ENCODE measurements at places on chromosomes 7 and 10.

DNA sequence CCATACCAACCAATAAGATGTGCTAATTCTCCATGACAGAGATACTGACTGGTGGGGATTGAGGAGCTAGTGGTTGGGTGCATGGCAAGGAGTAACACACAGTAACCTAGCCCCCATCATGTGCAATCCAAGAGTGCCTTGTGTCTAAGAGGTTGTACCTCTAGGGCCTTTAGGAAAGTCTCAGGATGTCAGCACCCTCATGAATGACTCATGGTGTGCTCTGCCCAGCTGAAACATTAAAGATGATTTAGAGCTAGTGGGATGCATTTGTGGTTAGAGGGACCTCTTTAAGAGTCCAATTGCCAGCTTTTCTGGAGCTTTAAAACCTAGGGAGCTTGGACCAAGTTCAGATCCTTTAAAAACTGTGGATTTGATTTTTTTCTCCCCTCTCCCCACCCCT lies 181.1 kb downstream of the HERPUD2 start:
- DNase-seq = no peak

GRCh38 chr7:74483402-74484336 lies 30.0 kb downstream of the GTF2IRD1 start:
- DNase-seq = no peak

- no peak for DNase-seq
Observed at GRCh38 chr7:2803342-2803692, 40.8 kb downstream of the GNA12 start.

GRCh38 chr10:124288928-124289850 lies 129.5 kb downstream of the OAT start:
- no peak for DNase-seq

DNA sequence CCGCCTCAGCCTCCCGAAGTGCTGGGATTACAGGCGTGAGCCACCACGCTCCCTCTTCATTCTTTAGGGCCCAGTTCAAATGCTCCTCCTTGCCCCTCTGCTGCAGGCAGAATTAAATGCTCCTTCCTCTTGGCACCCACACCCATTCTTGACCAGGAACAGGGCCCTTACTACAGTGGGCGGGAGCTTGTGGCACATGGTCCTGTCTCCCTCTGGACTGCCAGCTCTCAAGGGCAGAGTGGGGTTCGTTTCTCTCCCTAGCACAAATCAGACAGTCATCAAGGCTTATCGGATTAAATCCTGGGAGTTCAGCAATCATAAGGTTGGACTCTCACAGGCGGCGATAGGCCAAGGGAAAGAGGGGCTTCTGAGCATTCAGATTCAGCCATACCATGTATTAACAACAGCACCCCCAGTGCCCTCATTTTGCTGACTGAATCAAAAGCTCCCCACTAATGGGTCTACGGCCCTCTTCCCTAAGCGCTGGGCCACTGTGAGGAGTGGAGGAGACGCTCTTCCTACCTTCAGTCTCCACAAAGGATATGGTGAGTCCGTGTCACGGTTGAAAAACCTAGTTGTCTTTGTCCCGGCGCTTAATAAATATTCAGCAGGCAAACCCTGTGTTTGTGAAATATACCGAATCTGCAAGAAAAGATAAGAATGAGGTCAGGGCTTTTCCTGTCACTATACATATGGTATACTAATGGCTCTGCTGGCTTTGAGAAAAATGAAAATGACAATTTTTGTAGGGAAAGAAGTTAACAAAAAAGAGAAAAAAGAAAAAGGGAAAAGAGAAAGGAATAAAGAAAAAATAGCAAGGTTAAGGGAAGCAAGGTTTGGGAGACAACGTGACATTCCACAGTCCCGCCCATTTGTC lies 107.4 kb downstream of the CLEC2L start:
- no peak for DNase-seq

GRCh38 chr7:10472115-10472514 lies 501.6 kb upstream of the PHF14 start:
- no peak for DNase-seq

- DNase-seq = no peak
Observed at GRCh38 chr7:29801929-29802328, 4.4 kb upstream of the WIPF3 start.

DNA sequence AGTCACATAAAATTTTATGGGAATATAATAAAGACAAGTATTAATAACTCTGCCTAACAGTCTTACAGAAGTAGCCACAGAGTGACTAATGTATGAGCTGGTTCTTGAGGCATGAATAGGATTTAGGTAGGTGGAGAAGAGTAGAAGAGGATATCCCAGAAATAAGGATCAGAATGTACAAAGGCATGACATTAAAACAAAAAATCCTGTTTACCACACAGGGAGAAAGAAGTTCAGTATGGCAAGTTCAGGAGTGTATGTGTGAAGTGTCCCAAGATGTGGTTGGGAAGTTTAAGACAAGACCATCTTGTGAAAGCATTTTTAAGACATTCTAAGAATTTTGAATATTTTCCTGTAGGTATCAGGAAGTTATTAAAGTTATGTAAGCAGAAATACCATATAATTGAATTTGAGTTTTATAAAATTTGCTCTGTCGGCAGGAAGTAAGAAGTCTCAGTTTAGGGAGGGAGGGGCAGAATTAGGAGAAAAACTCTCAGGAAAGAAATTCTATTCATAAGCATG lies 64.7 kb upstream of the CAV2 start:
- DNase-seq = no peak

- DNase-seq = no peak
Observed at GRCh38 chr7:41731493-41732435, 28.9 kb upstream of the INHBA start.

DNA sequence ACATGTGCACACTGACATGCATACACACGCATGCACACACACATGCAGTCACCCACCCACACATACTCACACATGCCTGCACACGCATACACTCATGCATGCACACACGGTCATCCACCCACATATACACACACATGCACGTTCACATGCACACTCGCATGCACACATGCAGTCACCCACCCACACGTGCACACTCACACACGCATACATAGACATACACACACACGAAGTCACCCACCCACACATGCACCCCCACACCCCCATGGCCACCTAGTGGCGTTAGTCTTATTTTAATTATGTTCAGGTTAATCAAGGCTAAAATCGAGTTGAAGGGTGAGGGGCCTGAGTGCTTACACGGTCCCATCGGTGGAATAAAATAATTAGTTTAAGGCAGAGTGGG lies 96.8 kb downstream of the DNAJB6 start:
- no peak for DNase-seq

- DNase-seq = no peak
Observed at GRCh38 chr7:18597754-18598153, 102.2 kb downstream of the HDAC9 start.

GRCh38 chr7:38744746-38745145 lies 113.6 kb upstream of the AMPH start:
- no peak for DNase-seq

GRCh38 chr10:4918236-4918635 lies 45.0 kb upstream of the AKR1C1 start:
- DNase-seq = no peak

DNA sequence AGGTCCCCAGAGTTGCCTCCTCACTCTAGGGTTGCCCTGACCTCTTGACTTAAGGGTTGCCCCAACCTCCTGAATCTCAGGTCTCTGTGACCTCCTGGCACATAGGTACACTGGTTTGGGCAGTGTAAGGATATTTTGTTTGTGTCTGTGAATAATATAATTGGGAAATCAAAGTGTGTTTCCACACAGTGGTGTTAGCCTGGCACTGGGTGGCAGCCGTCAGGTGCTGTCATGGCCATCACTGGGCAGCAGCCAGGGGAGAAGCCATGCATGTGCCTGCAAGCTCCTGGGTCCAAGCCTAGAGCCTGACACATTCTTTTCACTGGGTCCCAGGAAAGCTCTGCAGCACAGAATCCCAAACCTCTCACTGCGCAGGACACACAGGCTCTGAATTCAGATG lies 3.6 kb upstream of the CCDC201 start:
- DNase-seq = no peak

- no peak for DNase-seq
Observed at GRCh38 chr10:129864601-129865126, 99.4 kb downstream of the EBF3 start.

- DNase-seq = no peak
Observed at GRCh38 chr10:99874341-99875085, 92.1 kb downstream of the ABCC2 start.

DNA sequence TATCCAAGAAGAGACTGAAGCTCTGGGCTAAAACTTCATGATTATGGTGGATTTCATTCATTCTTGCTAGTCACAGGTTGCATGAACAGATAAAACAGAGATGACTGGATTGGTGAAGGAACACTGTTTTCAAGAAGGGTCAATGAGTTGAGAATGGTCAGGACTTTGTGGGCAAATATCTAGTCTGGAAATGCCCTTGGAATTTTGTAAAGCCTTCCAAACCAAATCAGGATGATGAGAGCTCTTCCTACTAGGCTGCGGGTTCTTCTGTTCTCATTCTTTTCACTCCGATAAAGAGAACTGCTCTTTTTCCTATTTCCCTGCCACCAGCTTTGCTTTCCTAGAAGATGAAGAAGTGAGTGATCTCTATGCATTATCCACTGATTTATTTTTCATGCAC lies 171.4 kb downstream of the ARID5B start:
- DNase-seq = no peak

DNA sequence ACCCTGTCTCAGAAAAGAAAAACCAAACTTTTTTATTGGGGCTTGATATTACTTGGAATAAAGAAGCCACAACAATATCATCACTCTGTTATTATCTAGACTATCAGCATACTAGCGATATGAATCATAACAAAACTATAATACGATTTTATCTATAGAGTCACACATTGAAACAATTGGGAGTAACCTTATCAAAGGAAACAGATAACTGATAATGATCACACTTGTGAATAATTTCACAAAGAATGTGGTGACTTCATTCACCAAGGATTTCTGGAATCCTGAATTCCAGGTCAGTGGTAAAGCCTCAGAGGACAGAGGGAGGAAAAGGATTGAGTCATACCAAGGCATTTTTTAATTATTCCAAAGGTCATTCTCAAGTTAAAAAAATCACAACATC lies 32.1 kb upstream of the NMT2 start:
- no peak for DNase-seq

- no peak for DNase-seq
Observed at GRCh38 chr10:775245-776075, 86.0 kb upstream of the DIP2C start.

GRCh38 chr7:123538189-123538714 lies 3.9 kb upstream of the IQUB start:
- no peak for DNase-seq

- DNase-seq = no peak
Observed at GRCh38 chr7:132869166-132869861, 212.6 kb downstream of the CHCHD3 start.

GRCh38 chr7:148697256-148698006 lies 1.3 kb upstream of the CUL1 start:
- peak; percentile 18 for DNase-seq

DNA sequence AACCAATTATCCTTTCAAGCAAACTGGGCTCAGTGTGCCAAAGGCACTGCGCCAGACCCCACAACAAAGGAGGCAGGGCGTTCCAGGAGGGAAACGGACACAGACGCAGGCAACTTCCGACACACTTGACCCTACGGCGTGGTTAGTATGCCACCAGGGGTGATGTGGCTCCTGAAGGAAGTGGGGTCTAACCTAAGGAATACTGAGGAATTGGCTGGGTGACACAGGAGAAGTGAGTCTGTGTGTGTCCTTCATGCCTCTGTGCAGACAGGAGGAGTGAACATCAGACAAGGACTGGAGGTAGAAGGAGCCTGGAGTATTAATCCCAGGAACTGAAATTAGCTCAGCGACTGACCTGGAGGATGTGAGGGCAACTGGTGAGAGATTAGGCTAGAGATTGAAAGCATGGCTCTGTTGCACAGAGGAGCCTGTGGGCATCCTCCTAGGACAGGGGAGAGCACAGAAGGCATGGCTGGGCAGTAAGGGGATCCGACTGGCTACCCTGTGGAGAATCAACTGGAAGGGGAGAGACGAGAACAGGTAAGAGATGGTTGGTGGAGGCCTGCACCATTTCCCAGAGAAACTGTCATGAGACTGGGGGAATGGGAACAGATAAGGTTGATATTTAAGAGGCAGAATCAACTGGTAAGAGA lies 27.8 kb downstream of the GSDME start:
- DNase-seq = no peak

DNA sequence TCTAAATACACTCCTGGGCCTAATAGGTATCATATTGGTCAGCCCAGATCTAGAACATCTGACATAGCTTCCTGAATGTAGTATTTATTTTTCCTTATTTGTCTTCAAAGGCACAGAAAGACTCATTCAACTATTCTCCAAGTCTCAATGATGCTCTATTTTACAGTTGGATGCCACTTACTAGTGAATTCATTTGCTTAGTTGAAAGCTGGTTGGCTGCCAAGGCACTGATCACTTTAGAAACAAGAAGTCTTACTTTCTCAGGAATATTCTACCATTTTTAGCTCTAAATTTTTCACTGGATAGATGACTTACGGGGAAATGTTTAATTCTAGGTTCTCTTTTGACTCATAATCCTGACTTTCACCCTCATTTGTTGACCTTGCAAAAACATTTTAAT lies 863.4 kb downstream of the SORCS1 start:
- DNase-seq = no peak

DNA sequence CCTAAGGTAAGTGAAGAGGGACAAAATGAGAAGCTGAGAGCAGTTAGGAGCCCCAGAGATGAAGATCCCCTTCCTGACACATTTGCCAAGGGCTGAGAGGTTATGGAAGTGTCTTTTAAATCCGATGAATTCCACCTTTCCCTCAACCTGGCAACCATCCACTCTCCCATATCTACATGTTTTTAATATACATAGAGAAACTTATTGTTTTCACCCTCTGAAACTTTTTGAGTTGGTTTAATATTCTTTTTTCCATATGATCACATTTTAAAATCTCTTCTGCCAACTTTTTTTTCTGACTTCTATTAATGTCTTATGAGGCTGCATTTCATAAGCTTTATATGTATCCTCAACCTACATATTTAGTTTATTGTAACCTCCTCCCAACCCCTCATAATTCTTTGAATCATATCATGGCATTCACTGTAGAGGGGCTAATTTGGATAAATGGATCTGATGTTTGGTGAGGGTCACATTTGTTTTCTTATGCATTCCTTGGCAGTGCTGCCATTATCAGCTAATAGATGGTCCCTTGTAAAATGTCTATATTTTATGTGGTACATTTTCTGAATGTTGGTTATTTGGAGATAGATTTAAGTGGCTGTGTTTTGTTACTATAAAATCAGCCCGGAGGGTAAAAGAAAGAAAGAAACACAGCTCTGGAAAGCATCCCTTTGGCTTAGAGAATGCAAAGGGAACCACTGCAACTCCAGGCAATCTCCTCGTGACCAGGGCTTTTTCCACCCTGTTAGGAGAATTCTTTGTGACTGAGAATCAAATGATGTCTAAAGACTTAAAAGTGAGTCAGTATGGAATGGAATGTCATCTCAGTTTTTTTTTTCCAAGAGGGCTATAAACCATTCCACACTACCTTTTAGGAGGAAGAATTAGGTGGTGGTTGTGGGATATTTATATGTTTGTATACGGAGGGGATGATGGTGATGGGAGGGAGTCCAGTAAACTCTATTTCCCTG lies 334.4 kb downstream of the SUGCT start:
- DNase-seq = peak; percentile 68

- peak; percentile 71 for DNase-seq
Observed at GRCh38 chr10:51879238-51879637, 179.8 kb upstream of the CSTF2T start.

Data from hindlimb muscle (tissue), 1 donor.